ENCODE measurements at places on chromosomes 2 and 18.

DNA sequence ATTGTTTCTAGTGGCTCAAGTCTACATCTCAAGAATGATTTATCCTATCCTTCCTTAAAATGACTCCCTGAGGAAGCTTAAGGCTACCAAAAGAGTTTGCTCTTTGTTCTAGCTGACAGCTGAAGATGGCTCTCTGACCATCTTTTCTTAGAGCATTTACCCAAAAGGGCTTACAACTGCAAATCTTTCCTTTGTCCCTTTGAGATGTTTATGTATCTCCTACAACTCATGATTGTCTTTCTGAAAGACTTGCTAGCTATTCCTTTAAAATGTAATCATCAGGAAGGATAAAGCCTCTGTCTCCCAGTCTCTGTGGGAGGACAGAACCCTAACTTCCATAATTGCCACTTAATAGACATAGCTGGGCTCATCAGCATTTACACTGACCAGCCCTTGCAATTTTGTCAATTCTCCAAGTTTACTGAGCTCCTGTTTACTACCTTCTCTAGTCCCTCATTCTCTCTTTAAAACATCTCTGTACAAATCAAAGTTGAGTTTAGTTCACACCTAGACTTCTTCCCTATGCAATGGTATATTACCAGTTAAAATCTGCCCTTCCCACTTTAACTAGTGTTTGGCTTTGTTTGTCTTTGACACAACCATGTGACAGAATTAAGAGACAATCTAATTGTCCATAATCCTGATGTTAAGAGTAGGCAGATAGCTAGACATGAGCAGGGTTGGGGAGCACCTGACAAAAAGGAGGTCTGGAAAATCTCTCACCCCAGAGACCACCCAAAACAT is 188.2 kb downstream of the PTH2R start:
- no peak for DNase-seq

DNA sequence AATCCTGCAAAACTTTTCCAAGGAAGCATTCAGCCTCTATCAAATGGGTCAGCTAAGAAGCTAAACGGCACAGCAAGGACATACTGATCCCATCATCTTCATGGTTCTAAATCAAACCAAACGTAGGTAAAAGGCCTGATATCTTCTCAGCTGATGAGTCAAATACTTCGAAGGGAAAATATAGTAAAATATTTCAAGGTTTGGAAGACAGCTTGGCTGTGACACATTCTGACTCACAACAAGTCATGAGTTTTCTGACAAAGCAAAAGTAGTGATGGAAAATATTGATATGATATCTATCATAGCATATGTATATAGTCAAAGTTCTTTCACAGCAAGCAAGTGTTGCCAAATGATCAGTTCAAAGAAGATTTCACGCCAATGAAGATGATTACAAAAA is 31.5 kb downstream of the DOCK10 start:
- no peak for DNase-seq

DNA sequence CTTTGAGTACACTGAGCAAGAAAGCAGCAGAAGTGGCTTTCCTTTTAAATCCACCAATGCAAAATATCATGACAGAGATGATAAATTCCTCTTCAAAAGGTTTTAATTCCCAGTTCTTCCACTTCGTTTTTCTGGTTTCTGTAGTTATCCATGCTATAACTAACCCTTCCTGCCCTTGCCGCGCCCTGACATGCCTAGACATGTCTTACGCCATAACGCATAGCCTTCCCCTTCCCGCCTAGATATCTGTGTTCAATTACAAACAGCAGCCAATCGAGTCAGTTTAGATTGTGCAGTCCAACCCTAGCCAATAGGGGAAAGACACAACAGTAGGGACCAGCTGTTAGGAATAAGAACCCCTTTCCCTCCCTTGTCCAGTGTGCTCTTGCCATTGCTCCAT is 16.1 kb downstream of the PRPF40A start:
- DNase-seq, result no peak

DNA sequence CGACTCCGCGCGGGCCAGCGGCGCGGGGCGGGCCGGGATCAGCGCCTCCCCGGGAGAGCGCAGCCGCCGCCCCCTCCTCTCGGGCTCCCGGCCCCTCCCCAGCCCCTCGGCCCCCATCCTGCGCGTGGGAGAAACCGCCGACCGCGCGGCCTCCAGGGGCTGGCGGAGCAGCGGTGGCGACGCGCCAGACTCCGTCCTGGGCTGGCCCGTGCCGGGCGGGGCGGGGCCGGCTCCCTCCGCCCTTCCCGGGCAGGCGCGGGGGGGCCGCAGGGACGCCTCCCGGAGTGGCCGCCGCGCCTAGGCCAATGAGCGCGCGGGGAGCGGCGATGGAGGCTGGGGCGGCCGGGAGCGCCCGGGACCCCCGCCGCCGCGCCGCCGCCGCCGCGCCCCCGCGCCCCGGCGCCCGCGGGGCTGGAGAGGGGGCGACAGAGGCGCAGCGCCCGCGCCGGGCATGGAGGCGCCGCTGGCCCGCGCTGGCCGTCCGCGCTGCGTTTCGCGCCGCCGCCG is 49.1 kb downstream of the KCNIP3 start:
- no peak for DNase-seq

DNA sequence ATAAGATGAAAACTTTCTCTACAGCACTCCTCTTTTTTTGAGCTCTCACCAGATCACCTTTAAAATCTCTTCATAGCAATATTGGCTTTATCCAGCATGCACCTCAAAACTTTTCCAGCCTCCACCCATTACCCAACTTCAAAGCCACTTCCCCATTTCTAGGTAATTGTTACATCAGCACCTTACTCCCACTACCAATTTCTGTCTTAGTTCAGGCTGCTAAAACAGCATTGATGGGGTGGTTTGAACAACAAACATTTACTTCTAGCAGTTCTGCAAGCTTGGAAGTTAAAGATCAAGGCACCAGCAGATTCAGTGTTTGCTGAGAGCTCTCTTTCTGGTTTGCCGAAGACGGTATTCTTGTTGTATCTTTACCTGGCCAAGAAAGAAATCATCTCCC is 114.0 kb upstream of the SLC39A10 start:
- DNase-seq, result peak; percentile 21
